ENCODE measurements at places on chromosomes 5 and 9.

DNA sequence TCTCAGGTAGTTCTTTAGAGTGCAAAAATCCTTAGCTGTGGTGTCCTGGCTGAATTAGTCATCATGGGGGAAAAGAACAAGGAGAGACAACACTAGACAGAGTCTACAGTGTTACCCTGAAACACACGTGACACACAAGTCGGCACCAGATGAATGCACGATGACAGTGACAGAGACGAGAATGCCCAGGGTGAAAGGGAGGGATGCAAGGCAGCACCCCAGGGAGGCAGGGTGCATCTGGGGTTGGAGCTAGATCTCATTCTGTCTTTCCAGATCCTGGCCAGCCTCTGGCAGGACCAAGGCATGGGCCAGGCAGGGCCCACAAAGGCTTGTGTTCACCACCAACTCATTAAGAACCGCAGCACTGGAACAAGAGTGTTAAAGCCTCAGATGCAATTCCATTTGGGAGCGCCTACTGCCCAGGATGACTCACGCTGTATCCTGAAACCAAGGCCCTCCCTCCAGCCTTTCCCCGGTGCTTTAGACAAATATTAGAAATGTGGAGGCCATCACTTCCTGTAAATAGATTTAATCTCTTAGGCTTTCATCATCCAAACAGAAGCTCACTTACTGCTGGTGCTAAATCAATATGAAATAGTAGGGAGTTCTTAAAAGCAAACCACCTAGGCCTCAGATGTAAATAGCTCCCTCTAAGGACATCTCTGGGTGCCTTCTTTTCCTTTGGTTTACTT lies 56.1 kb downstream of the IRX2 start:
- DNase-seq = no peak

DNA sequence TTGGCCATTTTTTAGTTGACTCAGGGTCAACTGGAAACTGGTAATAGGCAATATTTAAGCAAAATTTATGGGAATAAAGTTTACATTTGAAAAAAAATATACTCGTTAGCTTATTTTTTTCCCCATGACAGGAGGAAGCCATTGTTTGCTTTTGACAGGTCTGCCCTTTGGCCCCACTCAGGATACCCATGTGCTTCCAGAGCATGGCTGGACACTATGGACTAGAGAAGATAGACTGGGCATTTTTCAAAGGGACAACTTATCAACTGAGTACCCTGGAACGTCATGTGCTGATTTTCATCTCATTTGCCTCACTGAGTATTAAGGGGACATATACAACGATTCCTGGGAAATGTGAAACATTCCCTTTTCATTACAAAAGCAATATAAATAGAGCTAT lies 83.1 kb upstream of the SMIM32 start:
- DNase-seq = no peak

GRCh38 chr9:98067184-98067583 lies 10.7 kb downstream of the NANS start:
- DNase-seq = no peak

DNA sequence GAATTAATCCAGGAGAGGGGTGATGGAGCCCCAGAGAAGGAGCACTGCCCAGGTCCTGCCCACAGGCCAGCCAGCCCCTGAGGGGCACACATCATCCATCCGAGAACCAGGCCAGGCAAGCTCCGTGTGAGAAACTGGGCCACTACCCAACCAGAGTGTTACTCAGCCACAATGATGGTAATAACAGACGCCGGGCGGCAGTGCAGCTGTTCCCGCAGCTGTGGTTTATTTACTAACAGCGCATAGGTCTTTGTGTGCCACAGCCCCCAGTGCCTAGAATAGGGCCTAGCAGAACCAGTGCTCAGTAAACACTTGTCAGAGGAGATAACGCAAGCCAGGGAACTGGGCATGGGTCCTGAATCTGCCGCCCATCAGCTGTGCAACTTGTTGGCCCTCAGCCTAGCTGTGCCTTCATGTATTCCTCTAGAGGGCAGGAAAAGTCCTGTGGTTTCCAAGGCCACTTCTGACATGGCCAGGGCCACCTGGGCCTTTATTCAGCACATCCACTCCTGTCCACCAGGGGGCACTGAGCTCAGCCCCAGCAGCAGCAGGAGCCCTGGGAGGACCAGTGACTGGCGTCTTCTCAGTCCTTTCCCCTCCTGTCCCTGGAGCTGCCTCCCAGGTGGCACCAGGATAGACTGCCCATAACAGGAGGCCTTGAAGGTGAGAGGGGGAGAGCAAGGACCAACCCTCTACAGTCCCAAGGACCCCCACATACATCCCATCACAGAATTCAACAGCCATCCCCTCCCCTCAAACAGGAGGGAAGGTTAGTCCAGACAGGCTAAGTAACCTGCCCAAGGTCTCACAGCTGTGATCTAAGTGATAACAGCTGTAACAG lies 2.1 kb downstream of the MXD3 start:
- peak; percentile 81 for DNase-seq

DNA sequence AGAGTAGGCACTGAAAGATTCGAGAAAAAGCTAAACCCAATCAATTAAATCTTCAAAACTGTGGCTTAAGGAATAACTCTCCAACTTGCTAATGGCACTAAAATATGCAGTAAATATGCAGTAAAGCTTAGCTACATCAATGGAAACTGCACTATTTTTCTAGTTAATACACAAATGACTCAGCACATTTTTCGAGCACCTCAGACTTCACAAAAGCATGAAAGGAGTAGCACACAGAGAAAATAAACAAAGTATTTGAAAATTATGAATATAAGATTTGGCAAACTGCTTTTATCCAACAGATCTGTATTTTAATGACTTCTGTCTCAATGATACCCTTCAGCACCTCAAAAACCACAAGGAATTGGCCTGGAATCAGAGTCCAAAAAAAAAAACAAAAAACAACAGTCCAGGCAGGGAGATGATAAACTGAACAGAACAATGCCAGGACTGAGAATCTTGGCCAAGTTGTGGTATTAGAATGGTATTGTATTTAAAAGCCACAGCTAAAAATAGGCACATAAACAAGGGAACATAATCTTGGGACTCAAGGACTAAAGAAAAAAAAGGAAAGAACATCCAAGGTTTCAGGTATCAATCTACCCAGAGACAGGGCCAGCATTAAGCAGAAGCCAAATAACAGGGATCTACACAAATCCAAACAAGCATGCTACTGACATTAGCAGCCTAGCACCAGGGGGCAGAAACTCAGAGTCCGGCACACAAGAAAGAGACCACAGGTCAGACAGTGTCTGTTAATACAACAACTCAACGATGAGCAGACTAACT lies 21.4 kb downstream of the TMEM245 start:
- peak; percentile 92 for DNase-seq

DNA sequence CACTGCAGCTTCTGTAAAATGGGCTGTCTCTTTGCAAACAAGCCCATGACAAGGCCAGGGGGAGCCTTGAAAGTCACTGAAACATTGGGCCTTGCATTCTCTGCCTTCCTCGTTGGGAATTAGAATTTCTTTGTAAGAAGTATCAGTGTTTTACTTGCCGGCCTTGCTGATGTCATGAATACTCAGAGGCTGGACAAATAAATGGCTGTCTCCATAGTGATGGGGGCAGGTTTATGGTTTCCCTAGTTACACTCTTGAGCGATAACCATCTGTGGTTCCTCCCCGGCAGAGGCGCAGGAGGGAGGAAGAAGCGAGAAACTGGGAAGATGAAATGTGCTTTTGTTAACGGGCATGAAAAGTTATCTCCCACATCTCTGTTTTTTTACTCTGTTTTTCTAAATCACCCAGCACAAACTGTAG lies 272.7 kb upstream of the PANK3 start:
- peak; percentile 37 for DNase-seq

DNA sequence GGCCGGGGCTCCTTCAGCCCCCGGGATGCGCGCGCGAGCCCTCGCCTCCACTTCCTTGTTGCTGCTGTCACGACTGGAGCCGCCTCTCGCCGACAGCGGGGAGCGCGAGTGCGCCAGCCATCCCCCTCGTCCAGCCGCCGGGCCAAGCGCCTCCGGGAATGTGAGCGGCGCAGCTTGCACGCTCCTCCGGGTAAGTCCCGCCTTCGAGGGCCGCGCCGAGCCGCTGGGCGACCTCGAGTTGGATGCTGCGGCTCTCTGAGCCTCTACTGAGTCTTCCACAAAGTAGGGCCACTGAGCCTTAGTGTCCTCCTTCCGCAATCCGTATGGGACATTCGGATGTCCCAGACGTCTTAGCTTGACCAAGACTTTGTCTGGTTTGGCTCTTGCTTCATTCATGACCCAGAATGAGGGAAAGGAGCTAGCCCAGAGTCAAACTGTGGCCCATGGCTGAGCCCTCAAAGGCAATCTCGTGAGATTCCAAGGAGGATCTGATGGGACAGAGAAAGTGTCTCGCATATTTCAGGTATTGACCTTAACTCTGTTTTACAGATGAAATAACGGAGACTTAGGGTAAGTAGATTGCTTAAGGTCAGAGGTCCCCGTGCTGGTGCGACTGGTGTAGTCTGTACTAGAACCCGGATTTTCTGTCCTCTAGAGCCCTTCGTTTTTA lies 586 bp downstream of the HMGXB3 start:
- DNase-seq = peak; percentile 65

DNA sequence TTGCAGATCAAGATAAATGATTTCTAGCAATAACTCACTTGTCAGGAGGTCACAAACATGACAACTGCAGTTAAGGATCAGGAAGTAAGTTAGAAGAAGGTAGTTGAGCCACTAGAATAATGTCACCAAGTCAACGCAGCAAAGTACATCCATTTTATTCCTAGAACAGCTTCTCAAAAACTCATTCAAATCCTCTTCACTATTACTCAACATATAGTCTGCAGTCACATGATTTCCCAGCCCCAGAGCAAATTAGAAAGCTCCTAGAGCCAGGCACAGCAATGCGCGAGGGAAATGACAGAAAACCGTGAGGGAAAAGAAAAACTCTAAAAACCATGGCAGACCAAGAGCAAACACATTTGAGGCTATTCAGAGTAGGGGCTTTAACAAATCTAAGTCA lies 49.9 kb upstream of the ZNF622 start:
- no peak for DNase-seq

GRCh38 chr5:137401946-137402345 lies 97.2 kb downstream of the SPOCK1 start:
- no peak for DNase-seq

GRCh38 chr5:39015743-39016586 lies 58.2 kb downstream of the RICTOR start:
- DNase-seq = peak; percentile 66

DNA sequence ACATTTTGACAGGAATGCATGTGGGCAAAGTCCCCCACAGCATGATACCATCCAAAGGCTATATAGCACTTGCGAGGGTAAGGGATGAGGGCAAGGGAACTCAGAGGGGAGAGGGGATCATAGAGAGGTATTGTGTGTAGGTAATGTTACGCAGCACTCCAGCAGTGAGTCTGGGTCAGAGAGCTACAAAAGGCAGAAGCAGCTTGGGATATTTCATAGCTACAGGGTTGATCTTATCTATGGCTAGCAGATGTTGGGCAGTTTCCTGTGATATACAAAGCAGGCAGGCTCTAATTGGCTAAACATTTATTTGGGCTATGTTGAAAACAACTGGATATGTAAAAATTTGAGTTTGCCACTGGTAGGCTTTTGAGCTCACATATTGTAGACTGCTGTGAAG lies 17.8 kb upstream of the SLCO4C1 start:
- DNase-seq = no peak

DNA sequence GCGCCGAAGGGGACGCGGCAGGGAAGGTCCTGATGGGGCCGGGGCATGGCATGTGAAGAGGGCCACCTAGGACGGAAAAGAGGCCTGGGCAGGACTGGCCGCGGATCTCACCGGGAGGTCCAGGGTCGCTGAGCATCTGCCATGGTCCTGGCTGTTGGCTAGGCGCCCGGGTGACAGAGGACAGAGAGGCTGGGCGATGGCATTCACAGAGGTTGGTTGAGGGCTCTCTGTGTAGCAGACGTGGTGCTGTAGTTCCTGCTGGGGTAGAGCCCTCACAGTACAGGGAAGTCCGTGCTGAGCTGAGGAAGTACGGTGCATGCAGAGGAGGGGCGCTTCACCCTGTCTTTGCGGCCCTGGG lies 427 bp downstream of the PCYOX1L start:
- peak; percentile 15 for DNase-seq

GRCh38 chr5:107794741-107795140 lies 124.0 kb upstream of the EFNA5 start:
- no peak for DNase-seq

DNA sequence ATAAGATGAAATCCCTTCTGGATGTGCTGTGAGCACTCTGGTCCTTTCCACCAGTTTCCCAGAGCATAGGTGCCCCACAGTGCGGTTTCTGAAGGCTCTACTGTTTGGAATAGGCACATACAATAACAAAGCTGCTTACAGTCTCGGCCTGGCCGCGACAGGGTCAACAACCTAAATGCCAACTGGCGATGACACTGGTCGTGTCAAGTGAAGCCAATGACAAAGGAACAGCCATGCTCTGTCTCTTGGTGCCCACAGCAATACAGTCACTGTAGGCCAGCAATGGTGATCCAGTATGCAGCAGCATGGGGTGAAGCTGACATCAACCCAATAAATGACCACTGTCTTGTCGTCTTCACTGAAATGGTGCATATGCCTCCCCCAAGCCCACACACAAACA lies 47.8 kb upstream of the EQTN start:
- no peak for DNase-seq

GRCh38 chr9:135584371-135584770 lies 22.8 kb downstream of the PAEP start:
- no peak for DNase-seq

GRCh38 chr9:12702160-12702758 lies 9.1 kb downstream of the TYRP1 start:
- DNase-seq = peak; percentile 78

DNA sequence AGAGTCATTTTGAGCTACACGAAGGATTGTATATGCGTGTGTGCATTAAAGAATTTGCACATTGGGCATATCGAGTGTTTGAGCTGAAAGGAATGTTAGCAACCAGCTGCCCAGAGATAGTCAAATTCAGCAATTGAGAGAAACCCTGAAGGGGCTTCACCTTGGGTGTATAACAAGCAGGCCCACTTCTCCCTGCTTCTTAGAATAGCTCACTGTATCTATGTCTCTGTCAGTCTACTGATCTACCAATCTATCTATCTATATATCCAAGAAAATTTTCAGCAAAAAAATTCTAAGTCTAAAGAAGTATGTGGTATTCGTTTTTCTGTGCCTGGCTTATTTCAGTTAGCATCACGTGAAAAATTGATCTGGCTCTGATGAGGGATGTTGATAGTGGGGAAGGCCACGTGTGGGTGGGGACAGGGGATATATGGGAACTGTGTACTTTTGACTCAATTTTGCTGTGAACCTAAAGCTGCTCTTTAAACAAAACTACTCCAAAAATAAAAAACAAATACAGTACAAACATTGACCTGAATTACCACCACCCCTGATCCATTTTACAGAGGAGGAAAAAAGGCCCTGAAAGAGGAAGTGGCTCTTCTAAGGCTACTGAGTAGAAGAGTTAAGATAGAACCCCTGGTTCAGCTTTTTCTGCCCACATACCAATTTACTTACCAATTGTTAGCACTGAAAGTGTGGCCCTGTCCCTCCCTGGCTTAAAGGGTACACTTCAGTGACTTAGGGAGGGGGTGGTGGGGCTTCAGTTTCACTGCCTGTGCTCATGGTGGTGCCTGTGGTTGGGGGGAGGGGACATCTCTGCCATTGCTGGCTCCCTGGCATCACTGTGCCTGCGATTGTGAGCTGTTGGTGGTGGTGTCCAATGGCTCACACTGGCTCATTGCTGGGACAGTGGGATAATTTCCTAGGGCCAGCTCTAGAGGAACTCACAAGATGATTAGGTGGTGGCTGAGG lies 141.8 kb downstream of the DOCK2 start:
- DNase-seq = no peak
